ENCODE measurements at places on chromosomes 11 and 22.
A peak's percentile ranks its signal among the peaks of the same experiment; 100 is the strongest.

- H3K36me3 ChIP-seq = peaks cover 18% of the 10 kb centered on the region
- H3K4me3 ChIP-seq = no peak overlapping the region
- no peak overlapping the region for H3K27ac ChIP-seq
- no peaks in the 10 kb centered on the region for H3K4me1 ChIP-seq
These were observed 56.3 kb upstream of the ADSL start for GRCh38 chr22:40289991-40290459.

DNA sequence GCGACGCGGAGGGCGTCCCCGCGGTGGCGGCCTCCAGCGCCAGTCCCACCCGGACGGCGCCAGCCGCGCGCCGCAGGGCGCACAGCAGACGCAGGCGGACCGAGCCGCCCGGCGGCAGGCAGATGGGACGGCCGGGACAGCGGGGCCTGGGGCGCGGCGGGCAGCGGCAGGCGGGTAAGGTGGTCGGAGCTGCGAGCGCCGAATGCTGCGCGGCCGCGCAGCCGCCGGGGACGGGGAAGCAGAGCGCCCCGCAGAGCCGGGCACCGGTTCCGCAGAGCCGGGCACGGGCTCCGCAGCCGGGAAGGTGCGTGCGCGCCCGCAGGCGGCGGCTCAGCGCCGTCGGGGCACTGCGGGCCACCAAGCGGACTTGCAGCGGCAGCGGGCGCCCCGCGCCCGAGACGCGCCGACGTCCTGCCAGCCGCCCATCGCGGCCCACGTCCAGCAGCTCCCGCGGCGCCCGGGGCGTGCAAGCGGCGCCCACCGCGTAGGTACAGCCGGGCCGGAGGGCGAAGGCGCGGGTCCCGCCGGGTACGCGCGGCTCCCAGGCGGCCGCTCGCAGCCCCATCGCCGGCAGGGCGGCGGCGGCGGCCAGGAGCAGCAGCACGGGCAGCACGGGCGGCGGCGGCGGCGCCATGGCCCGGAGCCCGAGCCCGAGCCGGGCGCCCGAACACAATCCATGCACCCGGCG is 739 bp downstream of the CELSR1 start:
- H3K36me3 ChIP-seq = no peaks in the 10 kb centered on the region
- no peaks in the 10 kb centered on the region for H3K27me3 ChIP-seq
- no peak for DNase-seq
- peak overlapping the region; percentile 69 for H3K4me3 ChIP-seq
- H3K27ac ChIP-seq = no peak overlapping the region
- H3K4me1 ChIP-seq = peaks cover 49% of the 10 kb centered on the region

DNA sequence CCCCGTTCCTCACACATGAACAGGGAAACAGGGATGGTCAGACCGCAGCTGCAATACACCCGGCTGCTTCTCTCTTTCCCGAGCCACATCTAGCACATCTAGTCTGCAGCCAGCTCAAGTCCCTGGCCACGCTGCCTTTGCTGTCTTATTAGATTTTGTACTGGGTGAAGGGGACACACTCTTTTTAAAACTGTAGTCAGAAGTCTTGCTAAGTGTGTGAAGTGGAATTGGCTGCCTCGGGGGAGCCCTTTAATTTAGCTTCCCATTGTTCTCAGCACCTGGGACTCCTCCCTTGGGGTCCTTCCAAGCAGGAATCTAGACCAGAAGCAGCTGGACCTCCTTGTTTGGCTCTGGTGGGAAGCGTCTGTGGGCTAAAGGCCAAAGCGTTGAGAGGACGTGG is 420.0 kb downstream of the CTTN start:
- no peak overlapping the region for H3K4me3 ChIP-seq
- H3K4me1 ChIP-seq = no peaks in the 10 kb centered on the region
- H3K27me3 ChIP-seq = no peaks in the 10 kb centered on the region
- no peaks in the 10 kb centered on the region for H3K36me3 ChIP-seq
- H3K27ac ChIP-seq = no peak overlapping the region

DNA sequence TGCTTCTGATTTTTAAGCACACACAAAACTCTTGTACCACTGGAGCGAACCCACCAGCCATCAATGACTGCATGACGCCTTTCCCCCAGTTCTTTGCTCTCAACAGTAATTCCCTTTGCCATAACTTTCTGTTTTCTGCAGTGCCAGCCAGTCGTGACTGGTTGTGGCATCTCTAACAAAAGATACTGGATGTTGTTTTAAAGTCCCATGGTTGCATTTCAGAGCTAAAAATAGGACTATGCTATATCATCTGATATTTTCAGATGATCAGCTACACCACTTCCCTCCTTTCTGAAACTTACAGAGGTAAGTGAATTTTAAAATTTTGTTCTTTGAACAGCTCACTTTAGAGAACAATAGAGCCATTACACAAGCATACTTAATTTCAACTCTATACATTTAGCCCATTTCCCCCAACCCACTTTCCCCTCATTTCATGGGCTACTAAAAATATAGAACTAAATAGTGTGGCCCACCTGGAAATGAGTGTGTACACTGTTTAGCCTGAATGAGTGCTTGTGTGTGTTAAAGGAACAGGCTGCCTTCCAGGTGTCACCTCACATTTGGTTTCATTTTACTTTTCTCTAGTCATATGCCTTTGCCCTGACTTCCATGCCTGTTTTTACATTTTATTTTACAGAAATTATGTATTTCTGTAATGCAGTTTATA is 136.9 kb upstream of the ZC3H12C start:
- no peak for DNase-seq
- H3K27ac ChIP-seq = no peak overlapping the region
- H3K36me3 ChIP-seq = no peaks in the 10 kb centered on the region
- H3K4me3 ChIP-seq = no peak overlapping the region
- H3K4me1 ChIP-seq = no peaks in the 10 kb centered on the region
- H3K27me3 ChIP-seq = no peaks in the 10 kb centered on the region

All from PC-9 (cell line).